ENCODE measurements at places on chromosomes 1 and 21.

- no peak for DNase-seq
Measured at GRCh38 chr1:176119549-176119948, 87.5 kb downstream of the COP1 start.

GRCh38 chr1:107795441-107795840 lies 169.5 kb downstream of the VAV3 start:
- DNase-seq = no peak

- DNase-seq = no peak
Measured at GRCh38 chr21:16070207-16070651, 340.4 kb downstream of the USP25 start.

GRCh38 chr1:34444516-34444915 lies 267.8 kb downstream of the C1orf94 start:
- DNase-seq = no peak

DNA sequence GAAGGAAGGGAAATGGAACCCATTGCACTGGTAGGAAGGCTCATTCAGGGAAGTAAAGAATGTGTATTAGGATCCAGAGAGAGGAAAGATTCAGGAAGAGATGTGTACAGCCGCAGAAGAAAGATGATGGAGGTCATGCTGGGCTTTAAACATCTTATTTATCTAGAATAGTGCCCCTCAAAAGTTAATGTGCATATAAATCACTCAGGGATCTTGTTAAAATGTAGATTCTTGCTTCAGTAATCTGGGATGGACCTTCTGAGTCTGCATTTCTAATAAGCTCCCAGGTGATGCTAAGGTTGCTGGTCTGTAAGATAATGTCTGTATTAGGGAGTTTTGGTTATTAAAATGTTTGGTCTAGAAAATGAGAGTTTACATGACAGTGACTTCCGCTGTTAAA lies 46.3 kb downstream of the ADGRL2 start:
- no peak for DNase-seq

GRCh38 chr1:83011265-83011664 lies 987.7 kb downstream of the TTLL7 start:
- no peak for DNase-seq

- no peak for DNase-seq
Measured at GRCh38 chr1:186550832-186551231, 89.9 kb upstream of the PDC start.

DNA sequence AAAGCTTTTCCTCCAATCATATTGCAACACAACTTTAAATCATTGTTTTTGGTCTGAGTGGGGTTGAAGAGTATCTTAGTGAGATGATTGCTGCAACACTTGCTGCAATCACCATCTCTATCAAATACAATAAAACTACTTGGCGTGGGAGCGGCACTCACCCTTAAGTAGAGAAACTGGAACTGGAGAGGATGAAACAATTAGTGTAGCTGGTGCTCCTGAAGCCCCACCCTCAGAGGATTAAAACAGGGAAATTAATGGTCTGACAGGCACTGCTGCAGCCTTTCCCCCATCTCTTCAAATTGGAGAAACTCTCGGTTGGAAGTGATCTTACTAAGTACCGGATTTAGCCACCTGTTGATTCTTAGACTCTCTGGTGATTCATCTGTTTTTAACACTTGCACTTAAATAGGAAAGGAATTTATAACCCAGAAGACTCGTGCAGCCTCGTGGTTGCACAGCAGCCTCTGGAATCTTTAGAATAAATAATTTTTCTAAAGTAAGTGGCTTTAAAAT lies 80.5 kb upstream of the KIF26B start:
- no peak for DNase-seq

- no peak for DNase-seq
Measured at GRCh38 chr1:236514703-236515442, 8.9 kb upstream of the LGALS8 start.

DNA sequence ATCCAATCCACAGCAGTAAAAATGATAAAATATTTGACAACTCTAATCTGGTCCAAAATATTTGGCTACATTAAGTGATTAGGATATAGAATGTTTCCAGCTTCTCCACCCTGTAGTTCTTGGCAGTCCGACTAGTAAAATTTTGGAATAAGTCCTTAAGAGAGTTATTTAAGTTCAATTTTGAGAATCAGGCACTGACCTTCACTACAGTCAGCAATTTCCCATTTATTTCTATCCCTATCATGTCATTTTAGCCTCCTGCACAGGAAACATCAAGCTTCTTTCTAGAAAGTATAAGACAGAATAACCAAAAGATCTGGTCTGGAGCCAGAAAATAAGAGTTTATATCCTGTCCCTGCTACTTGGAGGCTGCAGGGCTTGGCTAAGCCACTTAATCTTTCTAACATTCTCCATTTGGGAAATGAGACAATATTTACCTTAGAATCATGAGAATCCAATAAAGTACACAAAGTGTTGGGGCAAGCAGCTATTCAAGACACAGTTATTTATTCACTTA lies 162.2 kb downstream of the DPYD start:
- DNase-seq = no peak

GRCh38 chr1:235454021-235454420 lies 50.2 kb downstream of the B3GALNT2 start:
- no peak for DNase-seq

DNA sequence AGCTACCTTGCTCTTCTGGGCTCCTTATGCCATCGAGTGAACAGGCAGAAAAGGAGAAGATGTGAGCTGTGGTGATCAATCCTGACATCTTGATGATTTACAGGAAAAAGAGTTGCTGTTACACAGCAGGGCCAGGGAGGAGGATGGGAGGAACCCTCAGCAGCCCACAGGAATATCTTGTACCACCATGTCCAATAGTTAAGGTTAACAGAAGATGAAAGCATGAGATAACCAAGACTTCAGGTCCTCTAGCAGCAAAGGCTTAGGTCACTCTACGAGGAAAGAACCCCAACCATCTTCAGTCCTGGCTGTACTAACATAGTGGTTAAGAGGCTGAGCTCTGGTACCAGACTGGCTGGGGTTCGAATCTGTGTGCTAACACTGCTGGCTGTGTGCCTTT lies 12.1 kb upstream of the SELENBP1 start:
- no peak for DNase-seq

DNA sequence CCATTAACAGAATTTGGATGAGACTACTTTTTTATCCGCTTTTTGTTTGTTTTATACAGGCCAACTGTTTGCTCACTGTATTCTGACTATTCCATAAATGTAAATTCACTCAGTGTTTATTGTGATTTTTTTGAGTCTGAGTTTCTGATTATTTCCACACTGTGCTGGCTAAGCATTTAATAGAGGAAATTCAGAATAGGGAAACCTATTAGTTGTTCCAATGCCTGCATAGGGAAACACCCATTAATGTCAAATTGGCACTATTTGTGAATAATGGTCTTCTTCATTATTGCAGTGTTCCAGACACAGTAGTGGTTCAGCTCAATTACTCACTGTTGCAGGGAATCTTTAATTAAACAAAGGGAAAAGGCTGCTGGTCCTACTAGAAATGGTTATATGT lies 174.7 kb upstream of the SGIP1 start:
- no peak for DNase-seq

DNA sequence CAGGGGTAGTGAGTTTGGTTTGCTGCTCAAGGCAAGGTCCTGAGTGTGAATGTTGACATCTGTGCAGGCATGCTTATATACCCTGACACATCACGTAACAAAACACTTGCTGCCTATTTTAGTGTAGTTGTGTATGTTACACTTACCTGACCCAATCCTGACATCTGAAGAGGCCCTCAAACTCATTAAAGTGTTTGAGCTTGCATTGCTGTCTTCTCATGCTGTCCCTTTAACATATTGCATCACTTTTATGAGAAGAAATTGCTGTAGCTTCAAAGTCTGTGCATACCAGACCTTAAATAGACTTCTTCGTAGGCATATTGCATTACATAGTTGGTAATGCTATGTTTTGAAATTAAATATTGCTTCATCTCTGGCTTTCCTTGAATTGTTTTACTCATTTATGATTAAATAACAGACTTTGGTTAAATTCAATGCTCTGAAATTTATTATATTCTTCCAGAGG lies at the start of gene KRTAP19-3:
TSS of gene KRTAP19-3 (minus strand) at position 51 of the 466 bp plus-strand sequence. CDS start 56 bp downstream, outside the sequence.
- DNase-seq = no peak

- DNase-seq = no peak
Measured at GRCh38 chr1:169117599-169117998, 11.1 kb downstream of the ATP1B1 start.

GRCh38 chr1:96865731-96866685 lies 144.4 kb downstream of the PTBP2 start:
- DNase-seq = no peak

GRCh38 chr1:86085741-86086409 lies 70.7 kb downstream of the COL24A1 start:
- no peak for DNase-seq

DNA sequence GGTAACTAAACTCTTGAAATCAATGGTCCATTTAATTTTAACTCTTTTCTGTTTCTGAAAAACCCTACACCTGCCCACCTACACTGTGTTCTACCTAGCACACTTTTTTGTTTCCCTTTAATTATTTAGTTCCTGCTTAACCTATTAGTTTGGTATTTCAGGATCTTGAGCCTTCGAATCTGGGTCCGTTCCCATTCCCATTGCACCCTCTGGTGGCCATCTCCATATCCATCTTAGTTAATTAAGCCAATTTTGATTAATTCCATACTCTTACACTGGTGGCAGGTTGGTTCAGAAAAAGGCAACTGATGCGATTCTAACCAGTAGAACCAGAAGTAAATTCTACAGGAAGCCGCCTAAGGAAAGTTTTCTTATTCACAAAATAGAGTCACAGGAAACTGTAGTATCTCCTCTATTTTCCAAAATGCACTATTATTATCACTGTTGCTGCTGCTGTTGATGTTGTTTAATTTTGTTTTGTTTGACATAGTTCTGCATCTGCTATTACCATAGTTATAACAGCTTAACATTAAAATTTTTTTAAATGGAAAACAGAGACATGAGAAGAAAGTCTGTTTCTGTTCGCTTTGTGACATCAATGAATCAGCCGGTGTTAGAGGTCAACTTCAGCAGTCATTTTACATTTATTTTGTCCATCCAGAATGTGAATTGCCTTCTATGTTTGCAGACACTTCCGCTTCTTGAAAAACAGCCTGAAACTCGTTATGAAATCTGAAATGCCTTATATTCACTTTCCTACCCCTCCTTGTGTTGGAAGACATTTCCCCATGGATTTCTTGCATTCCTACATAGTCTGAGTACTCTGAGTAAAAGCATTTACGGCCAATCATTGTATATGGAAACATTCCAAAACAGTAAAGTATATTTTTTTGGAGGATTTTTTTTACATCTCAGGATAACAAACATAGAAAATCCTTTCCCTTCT lies 115.5 kb upstream of the NCAM2 start:
- DNase-seq = peak; percentile 27

DNA sequence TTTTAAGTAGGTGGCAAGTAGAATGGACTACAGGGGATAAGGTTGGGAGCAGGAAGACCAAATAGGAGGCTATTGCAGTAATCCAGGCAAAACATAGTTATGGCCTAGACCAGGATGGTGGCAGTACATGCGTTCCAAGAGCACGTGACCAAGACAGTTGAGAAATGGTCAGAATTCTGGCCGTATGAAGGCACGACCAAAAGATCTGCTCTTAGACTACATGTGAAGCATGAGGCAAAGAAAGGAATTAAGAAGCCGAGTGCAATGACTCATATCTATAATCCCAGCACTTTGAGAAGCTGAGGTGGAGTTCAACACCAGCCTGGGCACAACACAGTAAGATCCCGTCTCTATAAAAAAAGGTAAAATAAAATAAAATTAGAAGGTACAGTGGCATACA lies 71.3 kb downstream of the LUZP1 start:
- no peak for DNase-seq

- DNase-seq = no peak
Measured at GRCh38 chr1:103520822-103521221, 4.7 kb upstream of the RNPC3 start.

- DNase-seq = no peak
Measured at GRCh38 chr1:27380766-27381733, 2.1 kb downstream of the CD164L2 start.

DNA sequence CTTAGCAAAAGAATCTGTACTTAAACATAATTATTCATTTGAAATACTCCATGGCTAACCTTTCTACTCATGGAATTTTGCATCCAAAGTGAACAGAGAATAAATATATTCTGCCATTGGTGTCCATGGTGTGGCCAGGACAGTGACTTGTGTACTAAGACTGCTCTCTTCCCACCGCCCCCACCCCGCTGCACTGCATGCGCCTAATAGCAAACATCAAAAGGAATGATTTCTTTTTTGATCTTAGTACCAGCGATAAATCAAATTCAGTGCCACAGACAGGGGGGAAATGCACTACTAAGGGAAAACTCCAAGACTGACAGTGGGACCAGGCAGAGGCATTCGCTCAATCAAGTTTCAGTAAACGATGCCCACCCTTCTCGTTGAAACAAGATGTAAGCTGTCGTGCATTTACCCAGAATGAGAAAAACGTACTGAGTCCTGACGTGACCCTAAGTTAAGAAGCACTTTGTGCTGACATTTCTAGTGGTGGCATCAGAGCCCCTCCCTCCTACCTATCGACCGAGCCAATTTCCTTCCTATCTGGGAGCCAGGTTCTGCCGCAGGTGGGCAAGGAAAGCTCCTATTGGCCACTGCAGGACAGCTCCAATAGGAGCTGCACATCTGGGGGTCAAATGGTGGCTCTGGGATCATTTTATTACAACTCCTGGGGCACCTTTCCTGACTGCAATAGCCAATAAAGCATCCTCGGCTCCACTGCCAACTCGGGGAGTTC lies 12.5 kb downstream of the ESRRG start:
- DNase-seq = no peak

DNA sequence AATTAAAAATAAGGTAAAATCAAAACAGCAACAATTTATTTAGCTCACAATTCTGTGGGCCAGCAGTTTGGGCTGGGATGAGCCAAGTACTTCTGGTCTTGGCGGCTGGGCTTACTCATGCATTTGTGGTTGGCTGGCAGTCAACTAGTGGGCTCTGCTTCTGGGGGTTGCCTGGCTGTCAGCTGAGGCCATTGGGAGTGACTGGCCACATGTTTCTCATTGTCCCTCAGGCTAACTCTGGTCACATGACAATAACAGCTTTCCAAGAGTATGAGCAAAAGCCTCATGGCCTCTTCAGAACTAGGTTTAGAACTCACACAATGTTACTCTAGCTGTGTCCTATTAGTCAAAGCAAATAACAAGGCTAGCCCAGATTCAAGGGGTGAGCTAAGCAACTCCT lies 15.6 kb upstream of the CHIA start:
- peak; percentile 98 for DNase-seq

GRCh38 chr1:32761253-32761877 lies 55.8 kb downstream of the YARS1 start:
- DNase-seq = no peak

DNA sequence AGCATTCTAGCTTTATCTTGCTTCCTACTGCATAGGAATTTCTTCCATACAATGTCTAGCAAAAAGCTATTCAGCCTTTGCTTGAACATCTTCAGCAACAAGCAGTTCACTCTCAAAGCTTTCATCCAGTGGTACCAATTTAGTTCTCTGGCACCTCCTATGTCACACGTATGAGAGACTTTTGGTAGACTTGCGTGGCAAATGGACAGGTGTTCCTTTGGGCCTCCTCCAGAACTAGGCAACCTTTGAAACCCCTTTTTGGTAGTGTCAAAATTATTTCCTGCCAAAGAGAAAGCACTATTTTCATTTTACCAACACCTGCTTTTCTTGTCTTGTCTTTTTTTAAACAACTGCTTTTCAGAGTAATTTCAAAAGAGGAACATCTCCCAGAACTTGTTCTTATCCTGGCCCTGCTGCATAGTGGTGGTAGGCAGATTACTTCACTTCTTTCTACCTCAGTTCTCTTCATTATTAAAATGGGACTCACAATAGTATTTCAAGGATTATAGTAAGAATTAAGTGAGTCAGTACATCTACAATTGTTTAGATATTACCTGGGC lies 122.4 kb downstream of the MAST2 start:
- DNase-seq = no peak

All from foreskin melanocyte (primary cell).